ENCODE measurements at places on chromosomes 3 and 15. TPM values are rescaled to one million over a fixed set of nuclear protein-coding genes. Genes with fewer than 3 reads are reported as not detected.

GRCh38 chr3:188842639-188843038, 329.1 kb upstream of the TPRG1 start:
- no peak for DNase-seq

DNA sequence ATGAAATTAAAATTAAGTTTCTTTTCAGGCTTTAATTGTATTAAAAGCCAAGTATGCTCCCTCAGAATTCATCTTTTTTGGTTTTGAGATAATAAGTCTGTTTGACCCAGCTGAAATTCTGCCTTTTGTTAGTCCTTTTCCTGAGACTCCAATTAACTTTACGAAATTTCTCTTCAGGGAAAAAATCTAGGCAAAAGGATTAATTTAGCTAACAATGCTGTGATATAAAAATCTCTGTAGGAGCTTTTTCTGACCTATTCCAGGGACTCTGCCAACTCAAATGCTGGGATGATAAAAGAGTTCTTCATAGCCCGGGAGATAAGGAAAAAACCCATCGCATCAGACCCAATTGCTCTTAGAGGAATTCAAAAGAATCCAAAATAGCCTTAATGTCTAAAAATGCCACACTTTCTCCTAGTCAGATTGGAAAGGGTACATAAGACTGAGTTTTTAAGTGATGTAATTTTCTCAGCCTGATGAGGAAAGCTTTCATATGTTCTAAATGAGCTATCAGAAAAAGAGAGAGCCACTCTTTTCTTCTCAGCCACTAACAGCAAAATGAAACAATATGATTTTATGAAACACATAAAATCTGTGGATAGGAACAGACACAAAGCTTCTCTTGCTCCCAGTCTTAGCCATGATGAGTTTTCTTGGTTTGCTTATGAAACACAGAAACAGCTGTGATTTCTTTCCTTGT, 405.1 kb downstream of the ROBO1 start:
- no peak for DNase-seq

DNA sequence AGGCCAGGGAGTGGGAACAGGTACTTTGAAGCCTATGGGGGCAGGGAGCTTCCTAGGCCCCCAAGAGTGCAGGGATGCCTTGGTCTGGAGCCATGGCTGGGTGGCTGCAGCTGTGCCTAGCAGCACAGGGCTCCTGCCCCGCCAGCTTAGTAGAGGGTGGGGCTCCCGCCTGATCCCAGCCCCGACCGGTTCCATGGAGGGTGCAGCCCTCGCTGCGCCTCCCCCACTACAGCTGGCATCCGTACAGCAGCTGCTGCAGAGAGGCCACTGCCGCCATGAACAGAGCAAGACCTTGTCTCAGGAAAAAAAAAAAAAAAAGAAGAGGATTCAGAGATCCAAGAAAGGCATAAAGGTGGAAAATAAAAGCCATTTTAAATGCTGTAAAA, 277.2 kb downstream of the UBE2E2 start:
- no peak for DNase-seq

GRCh38 chr3:120753810-120754209, 11.3 kb downstream of the GTF2E1 start:
- no peak for DNase-seq

DNA sequence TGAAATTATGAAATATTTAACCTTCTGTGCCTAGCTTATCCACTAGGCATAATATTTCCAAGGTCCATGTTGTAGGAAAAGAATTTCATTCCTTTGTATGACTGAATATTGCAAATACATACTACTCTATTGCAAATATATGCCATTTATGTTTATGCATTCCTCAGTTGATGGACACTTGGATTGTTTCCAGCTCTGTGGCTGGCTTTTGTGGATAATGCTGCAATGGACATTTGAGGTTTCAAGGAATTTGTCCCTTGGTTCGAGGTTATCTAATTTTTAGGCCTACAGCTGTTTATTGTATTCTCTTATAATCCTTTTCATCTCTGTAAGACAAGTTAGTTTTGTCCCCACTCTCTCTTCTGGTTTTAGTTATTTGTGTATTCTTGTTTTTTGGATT, 7.7 kb upstream of the AADACL2 start:
- peak; percentile 22 for DNase-seq

GRCh38 chr3:79367803-79368202, 400.0 kb downstream of the ROBO1 start:
- DNase-seq: no peak

DNA sequence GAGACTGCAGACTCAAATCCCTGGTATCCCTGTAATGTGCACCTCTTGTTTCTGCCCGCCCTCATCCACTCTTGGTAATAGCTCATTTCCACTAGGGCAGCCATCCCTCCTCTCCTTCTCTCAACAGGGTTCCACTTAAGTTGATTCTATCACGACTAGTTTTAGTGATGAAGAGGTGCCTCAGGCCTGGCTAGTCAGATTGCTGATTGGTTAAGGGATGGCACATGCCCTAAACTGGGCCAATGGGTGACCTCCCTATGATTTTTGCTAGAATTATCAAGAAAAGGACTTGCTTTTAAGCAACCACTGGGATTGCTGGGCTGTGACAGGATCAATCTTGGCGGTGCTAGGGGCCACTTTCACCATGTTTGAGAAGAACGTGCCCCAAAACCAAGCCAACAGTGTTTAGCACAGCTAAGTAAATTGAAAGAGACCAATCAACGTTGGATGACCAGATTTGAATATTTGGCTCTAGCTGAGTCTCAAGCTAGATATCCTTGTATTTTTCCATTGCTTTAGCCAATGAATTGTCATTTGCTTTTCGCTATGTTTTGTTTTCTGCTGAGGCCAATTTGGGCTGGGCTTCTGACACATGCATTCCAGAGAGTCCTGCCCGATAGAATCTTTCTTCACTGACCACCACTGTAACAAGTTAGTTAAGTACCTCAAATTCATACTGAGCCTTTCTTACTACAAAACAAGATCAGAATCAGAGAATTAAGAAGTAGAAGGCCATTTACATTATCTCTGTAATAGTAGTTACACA, 131.0 kb downstream of the PDZRN3 start:
- no peak for DNase-seq

DNA sequence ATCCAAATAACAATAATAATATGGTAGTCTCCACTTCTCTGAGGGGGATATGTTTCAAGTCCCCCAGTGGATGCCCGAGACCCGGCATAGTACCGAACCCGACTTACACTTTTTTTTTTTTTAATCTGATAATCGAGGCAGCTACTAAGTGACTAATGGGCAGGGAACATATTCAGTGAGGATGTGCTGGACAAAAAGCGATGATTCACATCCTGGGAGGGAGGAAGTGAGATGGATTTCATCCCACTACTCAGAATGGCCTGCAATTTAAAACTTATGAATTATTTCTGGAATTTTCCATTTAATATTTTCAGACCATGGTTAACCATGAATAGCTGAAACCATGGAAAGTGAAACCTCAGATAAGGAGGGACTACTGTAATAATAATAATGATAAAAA, 49.5 kb upstream of the SELENOK start:
- no peak for DNase-seq

DNA sequence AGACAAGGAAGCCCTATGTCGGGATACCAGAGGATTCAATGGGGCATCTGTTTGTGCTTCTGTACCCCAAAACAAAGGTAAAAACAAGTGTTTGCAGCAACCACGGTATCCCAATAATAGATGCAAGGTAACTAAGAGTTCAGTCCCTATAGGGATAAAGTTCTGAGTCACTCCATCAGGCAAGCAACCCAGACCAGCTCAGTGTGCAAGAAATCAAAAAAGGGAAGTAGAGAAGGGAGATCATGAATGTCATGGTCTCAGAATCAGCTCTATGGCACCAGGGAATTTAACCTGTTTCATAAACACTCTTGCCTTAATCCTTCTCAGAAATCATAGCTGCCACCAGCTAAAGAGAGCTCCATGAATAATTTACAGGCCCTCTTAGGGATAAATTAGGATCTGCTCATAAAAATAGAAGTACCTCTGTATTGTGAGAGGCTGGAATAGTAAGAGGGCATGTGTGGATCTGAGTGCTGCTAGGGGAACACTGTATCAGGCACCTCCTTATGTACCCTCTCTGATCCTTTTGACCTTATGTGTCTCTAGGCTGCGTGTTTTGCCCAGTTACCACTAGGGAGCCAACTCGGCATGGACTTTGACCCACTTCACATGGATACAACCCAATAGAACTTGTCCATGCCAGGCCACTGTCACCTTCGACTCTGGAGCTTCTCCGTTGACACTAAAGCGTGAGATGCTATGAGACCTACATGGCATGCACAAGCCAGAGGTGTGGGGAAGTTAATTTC, 754.6 kb downstream of the AGBL1 start:
- DNase-seq: no peak

- no peak for DNase-seq
Observed at GRCh38 chr3:144774897-144775296, 803.3 kb downstream of the DIPK2A start.

DNA sequence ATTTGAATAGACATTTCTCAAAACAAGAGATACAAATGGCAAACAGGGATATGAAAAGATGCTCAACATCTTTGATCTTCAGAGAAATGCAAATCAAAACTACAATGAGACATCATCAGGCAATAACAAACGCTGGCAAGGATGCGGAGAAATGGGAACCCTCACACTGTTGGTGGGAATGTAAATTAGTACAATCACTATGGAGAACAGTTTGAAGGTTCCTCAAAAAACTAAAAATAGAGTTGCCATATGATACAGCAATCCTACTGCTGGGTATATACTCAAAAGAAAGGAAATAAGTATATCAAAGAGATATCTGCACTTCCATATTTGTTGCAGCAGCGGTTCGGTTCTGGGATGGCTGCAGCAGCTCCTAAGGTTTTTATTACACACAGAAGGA, 16.8 kb upstream of the LARS2 start:
- no peak for DNase-seq

GRCh38 chr3:86175593-86176444, 815.1 kb downstream of the VGLL3 start:
- DNase-seq: no peak

Gene C15orf62
- total RNA-seq: 0.56 TPM

Gene DNAJA4
- total RNA-seq: 52.1 TPM

Gene FBXW12
- not detected for total RNA-seq
